H9 (cell line): ENCODE measurements at places on chromosomes 5 and 9. TPM values are rescaled to one million over a fixed set of nuclear protein-coding genes. Genes with fewer than 3 reads are reported as not detected.

The XPA gene
- 6.1 and 6.6 TPM in 2 replicates for total RNA-seq

The FCN1 gene
- not detected in 2 replicates for total RNA-seq

The FBN2 gene
- total RNA-seq: 8.1 and 8.3 TPM in 2 replicates

The FAM200C gene
- total RNA-seq: 3.9 and 4.3 TPM in 2 replicates

The RANBP17 gene
- total RNA-seq: 16.5 and 20.0 TPM in 2 replicates

The GFRA3 gene
- 1.6 and 1.8 TPM in 2 replicates for total RNA-seq

The NUTM2F gene
- 0.15 TPM in 1 of 2 replicates, not detected in the other for total RNA-seq

The PRLR gene
- 2.5 TPM in 2 replicates for total RNA-seq

The PPP3R2 gene
- total RNA-seq: not detected in 2 replicates

The LHX6 gene
- total RNA-seq: 1.6 and 1.8 TPM in 2 replicates

The ADGRV1 gene
- 55.4 and 64.8 TPM in 2 replicates for total RNA-seq

The CER1 gene
- total RNA-seq: 22.3 and 24.3 TPM in 2 replicates

The SLC1A3 gene
- 18.4 and 18.6 TPM in 2 replicates for total RNA-seq

DNA sequence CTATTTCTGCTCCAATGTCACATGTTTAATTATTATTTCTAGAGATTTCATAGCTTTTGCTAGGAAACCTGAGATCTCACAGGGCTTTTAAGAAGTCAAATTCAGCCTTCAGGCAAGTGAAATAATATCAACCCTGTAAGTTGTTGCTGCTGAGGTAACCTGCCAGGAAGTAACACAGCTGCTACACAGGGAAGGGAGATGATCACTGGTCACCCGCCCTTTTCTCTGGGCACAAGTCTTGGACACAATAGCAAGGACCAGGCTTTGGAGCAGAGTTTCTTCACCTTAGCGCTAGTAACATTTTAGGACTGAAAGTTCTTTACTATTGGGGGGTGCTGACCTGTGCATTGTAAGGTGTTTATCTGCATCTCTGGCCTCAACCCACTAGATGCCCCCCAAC is 50.1 kb downstream of the PTTG1 start:
- peaks cover under 1% of the 10 kb centered on the region; the same call in 1 of the 2 replicates for H3K4me1 ChIP-seq
- no peak overlapping the region for H3K27ac ChIP-seq
- no peak for DNase-seq
- H3K36me3 ChIP-seq: no peaks in the 10 kb centered on the region
- no peaks in the 10 kb centered on the region for H3K27me3 ChIP-seq

DNA sequence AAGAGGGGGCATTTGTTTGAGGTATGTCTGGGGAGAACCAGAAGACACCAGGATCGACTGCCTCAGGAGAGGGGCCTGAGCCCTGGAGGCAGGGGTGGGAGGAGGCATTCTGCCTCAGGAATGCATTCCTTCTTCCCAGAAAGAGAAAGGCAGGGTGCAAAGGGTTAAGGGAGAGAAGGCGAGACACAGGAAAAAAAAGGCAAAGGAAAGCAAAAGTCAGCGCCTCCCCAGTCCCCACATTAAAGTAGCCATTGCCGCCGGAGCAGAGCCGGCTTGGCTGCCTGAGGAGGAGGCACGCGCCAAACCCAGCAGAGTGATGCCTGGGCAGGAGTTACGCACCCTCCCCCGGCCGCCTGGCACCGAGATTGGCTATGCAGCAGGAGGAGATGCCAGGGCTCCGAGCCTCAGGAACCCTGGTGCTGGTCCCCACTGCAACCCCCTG is 123.8 kb upstream of the PHYKPL start:
- H3K27me3 ChIP-seq: no peaks in the 10 kb centered on the region
- peaks cover 2% of the 10 kb centered on the region; the same call in 1 of the 3 replicates for H3K36me3 ChIP-seq
- 0 out of 2 replicates have a peak, but pooled peaks cover 3% of the 10 kb centered on the region for H3K4me1 ChIP-seq
- no peak overlapping the region for H3K27ac ChIP-seq

- H3K27me3 ChIP-seq: no peaks in the 10 kb centered on the region
- H3K36me3 ChIP-seq: no peaks in the 10 kb centered on the region
- DNase-seq: no peak
- no peak overlapping the region for H3K4me3 ChIP-seq
Measured at GRCh38 chr5:120103495-120103894, 360.6 kb upstream of the PRR16 start.

DNA sequence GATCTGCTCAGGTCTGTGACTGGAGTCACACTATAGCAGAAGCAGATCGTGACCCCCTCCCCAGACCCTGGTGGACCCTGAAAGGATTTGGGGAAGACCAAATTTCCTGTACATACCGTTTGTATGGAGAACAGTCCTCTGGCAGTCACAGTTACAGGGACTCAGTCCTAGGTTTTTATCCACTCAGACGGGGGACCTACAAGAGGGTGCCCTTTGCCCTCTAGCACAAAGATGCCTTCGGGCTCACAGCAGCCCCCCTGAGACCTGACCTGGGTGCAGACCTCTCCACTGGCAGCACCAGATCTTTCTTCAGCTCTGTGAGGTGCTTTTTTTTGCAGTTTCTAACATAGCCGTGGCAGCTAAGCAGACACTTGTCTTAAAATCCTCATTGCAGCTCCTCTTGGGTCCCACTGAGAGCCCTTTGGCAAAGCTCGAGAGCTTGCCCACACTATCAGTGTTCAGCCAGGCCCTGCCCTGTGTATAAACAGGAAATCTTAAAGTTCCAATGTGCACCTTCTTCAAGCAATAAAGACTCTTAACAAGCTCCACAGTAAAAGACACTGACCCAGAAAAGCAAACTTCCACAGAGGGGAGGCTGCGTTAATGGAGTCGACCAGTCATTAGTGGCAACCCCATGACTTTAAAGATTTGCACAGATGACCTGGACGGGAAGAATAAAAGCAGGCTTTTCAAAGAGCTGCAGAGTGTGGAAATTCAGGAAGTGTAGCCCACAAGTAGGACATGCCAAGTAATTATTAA is 71.8 kb upstream of the LHFPL2 start:
- no peaks in the 10 kb centered on the region for H3K27me3 ChIP-seq
- H3K4me3 ChIP-seq: no peak overlapping the region
- no peak for DNase-seq
- H3K4me1 ChIP-seq: no peaks in the 10 kb centered on the region; the same call in 1 of the 2 replicates
- no peak overlapping the region for H3K27ac ChIP-seq

DNA sequence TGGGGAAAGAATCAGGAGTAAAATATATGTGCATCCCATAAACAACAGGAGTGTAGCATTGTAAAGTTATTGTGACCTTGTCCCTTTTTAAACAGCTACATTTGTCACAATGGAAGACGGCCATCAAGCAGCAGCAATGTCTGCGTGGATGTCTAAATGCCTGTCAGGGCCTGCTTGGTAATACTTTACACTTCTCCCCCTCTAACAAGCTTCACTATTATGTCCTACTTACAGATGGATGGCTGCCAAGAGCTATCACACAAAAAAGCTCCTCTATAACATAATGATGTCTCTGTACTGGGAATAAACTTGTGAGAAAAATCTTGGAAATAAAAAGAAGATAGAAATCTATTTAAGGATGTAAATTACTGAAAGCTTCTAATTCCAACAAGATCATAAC is 213.0 kb downstream of the FBXL17 start:
- no peak overlapping the region for H3K4me3 ChIP-seq
- peaks cover 7% of the 10 kb centered on the region for H3K36me3 ChIP-seq
- no peaks in the 10 kb centered on the region for H3K27me3 ChIP-seq
- DNase-seq: no peak

- H3K4me1 ChIP-seq: peaks cover 4% of the 10 kb centered on the region
- peaks cover 23% of the 10 kb centered on the region for H3K36me3 ChIP-seq
- no peak overlapping the region for H3K27ac ChIP-seq
- no peaks in the 10 kb centered on the region for H3K27me3 ChIP-seq
- H3K4me3 ChIP-seq: no peak overlapping the region
- DNase-seq: no peak
Measured at GRCh38 chr9:2243666-2244555, 228.8 kb downstream of the SMARCA2 start.

GRCh38 chr5:139105621-139106071 is 92.5 kb downstream of the SIL1 start:
- H3K27ac ChIP-seq: no peak overlapping the region
- H3K27me3 ChIP-seq: no peaks in the 10 kb centered on the region
- no peak for DNase-seq
- no peaks in the 10 kb centered on the region for H3K36me3 ChIP-seq
- no peak overlapping the region for H3K4me3 ChIP-seq

DNA sequence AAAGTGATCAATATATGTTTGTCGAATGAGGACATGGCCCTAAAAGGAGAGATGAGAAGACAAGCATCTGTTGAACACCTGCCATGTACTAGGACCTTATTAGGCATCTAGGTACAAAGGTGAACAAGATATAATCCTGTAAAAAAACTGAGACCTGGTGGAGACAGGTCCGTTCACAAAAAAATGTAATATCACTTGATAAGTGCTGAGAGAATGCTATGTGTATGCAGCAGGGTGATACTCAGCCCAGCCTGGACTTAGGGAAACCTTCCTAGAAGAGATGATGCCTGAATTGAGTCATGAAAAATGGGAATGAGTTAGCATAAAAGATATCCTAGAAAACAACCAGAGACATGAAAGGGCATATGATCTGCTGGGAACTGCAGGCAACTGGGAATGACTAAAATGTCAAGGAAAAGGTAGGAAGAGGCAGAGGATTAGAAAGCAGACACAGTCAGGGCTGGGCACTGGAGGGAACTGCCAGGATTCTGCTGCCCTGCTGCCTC is 108.5 kb downstream of the ADRB2 start:
- no peak overlapping the region for H3K27ac ChIP-seq
- peaks cover under 1% of the 10 kb centered on the region; the same call in 1 of the 2 replicates for H3K4me1 ChIP-seq
- no peak for DNase-seq
- no peaks in the 10 kb centered on the region; the same call in 2 of the 3 replicates for H3K36me3 ChIP-seq
- no peak overlapping the region for H3K4me3 ChIP-seq

DNA sequence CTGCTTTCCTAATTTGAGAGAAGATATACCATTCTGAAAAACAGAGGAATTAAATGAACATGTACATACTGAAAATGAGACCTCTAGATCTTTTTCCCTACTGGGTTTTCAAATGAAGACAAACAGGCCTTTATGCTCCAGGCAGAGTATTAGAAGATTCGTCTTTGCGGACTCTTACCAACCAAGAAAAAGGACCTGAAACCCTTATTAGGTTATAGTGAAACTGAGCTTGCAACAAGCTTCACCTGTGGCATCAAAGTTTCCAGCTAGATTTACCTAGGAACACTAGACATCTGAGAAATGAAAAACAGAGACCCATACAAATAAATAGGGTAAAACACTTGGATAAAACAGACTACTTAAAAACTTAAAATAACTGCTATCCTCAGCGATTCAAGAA is 46.3 kb downstream of the SMIM15 start:
- no peak overlapping the region for H3K4me3 ChIP-seq
- no peaks in the 10 kb centered on the region for H3K4me1 ChIP-seq
- no peak overlapping the region for H3K27ac ChIP-seq
- H3K36me3 ChIP-seq: no peaks in the 10 kb centered on the region
- no peaks in the 10 kb centered on the region for H3K27me3 ChIP-seq
- DNase-seq: no peak

DNA sequence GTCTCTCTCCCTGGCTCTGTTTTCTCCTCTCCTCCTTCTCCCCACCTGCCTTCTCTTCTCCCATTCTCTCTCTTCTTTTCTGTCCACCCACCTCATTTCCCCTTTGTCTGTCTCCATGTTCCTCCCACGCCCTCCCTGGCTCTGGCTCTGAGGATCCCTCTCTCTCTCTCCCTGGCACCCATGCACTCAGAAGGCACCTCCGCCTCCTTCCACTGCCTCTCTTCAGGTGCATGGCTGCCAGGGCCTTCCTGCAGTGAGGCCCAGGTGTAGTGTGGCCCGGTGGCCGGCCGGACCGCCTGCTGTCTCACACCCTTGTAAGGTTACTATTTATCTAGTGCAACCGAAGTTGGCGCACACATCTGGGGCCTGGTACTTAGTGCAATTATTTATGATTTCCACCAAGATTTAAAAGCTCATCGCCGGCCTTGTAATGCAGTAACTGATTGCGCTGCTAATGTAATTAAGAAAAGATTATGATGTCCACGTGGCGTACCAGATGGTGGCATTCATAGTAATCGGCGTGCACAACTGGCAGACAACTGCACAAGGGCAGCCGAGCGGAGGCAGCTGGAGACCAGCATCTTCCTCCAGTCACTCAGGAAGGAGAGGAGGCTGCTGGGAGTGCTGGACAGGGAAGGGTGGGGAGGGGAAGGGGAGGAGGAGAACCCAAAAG is 50.4 kb upstream of the MVB12B start:
- no peak overlapping the region for H3K4me3 ChIP-seq
- H3K27me3 ChIP-seq: no peaks in the 10 kb centered on the region
- DNase-seq: no peak
- H3K36me3 ChIP-seq: no peaks in the 10 kb centered on the region

DNA sequence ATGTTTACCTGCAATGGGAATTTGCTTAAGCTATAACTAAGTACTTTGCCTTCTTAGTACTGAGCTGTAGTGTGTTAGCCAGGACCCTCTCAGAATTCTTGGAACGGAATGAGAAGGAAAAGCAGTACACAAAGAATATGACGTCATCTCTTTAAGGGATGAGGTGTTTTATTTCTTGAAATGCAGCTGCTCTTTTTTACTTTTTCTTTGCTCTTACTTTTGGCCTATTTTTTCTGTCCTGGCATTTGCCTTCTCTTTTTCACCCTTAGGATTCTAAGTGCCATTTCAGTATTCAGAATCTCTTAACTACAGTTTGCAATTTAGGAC is 10.1 kb downstream of the KIF2A start:
- no peak overlapping the region for H3K27ac ChIP-seq
- peaks cover under 1% of the 10 kb centered on the region for H3K36me3 ChIP-seq
- no peaks in the 10 kb centered on the region for H3K27me3 ChIP-seq
- DNase-seq: no peak
- no peak overlapping the region for H3K4me3 ChIP-seq

GRCh38 chr5:155471027-155471426 is 457.5 kb downstream of the KIF4B start:
- no peak for DNase-seq
- H3K27ac ChIP-seq: no peak overlapping the region
- H3K27me3 ChIP-seq: no peaks in the 10 kb centered on the region
- no peak overlapping the region for H3K4me3 ChIP-seq

- DNase-seq: no peak
- no peak overlapping the region for H3K27ac ChIP-seq
- no peaks in the 10 kb centered on the region; the same call in 1 of the 2 replicates for H3K4me1 ChIP-seq
- H3K36me3 ChIP-seq: no peaks in the 10 kb centered on the region
- H3K4me3 ChIP-seq: no peak overlapping the region
- H3K27me3 ChIP-seq: no peaks in the 10 kb centered on the region
Measured at GRCh38 chr5:180869587-180869986, 8.5 kb upstream of the ZFP62 start.

- no peaks in the 10 kb centered on the region for H3K4me1 ChIP-seq
- no peak overlapping the region for H3K4me3 ChIP-seq
- no peak overlapping the region for H3K27ac ChIP-seq
Measured at GRCh38 chr9:99042620-99043019, 62.3 kb upstream of the TGFBR1 start.

- no peak overlapping the region for H3K27ac ChIP-seq
- peaks cover 5% of the 10 kb centered on the region; the same call in 1 of the 2 replicates for H3K36me3 ChIP-seq
- no peaks in the 10 kb centered on the region; the same call in 1 of the 2 replicates for H3K27me3 ChIP-seq
- peak overlapping the region; percentile 97 for H3K4me3 ChIP-seq
- no peak for DNase-seq
- peaks cover 3% of the 10 kb centered on the region for H3K4me1 ChIP-seq
Measured at GRCh38 chr5:157857816-157858526, 974 bp downstream of the CLINT1 start.

DNA sequence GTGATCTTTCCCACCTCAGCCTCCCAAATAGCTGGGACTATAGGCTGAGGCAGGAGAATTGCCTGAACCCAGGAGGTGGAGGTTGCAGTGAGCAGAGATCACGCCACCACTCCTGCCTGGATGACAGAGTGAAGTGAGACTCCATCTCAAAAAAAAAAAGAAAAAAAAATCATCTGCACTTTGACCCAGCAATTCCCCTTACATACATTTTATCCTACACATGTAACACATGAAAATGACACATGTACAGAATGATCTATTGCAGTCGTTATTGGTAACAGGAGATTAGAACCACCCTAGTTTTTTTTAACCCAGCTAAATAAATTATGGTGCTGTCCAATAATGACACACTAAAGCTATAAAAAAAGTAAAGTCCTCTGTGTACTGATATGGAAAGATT is 14.2 kb downstream of the RUFY1 start:
- H3K27me3 ChIP-seq: no peaks in the 10 kb centered on the region
- no peak for DNase-seq
- peaks cover 34% of the 10 kb centered on the region; the same call in 2 of the 3 replicates for H3K36me3 ChIP-seq
- no peak overlapping the region for H3K4me3 ChIP-seq
- H3K4me1 ChIP-seq: no peaks in the 10 kb centered on the region
